LHCN-M2 (cell line): ENCODE measurements at places on chromosomes 2 and 18. TPM values are rescaled to one million over a fixed set of nuclear protein-coding genes. Genes with fewer than 3 reads are reported as not detected.

The SLC14A1 gene
- 0.06 and 0.34 TPM in 2 replicates for total RNA-seq

The RIT2 gene
- total RNA-seq: not detected in 2 replicates

DNA sequence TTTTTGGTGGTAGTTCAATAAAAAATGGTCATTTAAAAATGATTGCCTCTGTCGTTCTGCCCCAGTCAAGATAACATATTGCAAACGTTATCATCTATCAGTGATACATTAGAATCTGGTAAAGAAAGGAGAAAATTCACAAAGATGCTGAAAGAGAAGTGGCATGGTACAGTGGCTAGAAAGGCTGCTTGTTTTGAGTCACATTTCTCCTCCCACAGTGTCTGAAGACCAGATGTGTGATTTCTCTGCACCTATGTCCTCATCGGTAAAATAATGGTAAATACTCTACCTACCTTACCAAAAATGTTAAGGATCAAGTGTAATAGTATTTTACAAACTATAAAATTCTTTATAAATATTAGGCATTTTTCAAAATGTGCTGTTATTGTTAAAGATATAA, 76.1 kb upstream of the NOSTRIN start:
- no peak for DNase-seq

The FSHR gene
- total RNA-seq: not detected in 2 replicates

DNA sequence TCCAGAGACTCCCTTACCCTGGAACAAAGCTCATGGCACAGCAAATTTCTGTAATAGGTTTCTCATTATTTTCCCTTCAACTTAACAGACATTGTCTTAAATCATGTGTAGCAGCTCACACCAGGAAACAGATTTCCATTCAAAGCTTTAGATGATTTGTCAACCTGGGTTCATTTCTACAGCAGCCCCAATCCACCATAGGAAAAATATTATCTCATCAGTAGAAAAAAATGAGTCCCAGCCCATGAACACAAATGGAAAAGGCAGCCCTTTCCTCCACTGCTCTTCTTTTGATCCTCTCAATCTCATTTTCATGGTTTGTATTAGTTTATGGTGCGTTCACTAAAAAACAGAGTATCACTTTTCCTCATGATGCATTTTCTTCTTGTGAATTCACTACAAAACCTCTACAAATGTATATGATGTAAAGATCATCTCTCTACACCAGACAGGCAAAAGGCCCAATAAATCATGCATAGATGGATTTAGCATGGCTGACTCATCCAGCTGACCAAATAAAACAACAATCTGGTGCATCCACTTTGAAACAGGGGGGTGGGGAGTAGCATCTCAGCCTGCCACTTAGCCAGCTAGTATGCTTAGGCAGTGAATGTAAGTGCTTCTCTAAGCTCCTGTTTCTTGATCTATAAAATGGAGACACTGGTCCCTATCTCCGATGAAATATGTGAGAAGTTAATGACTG, 78.6 kb downstream of the SATB2 start:
- DNase-seq: peak; percentile 83

- DNase-seq: no peak
Observed at GRCh38 chr2:39735648-39736047, 43.4 kb downstream of the THUMPD2 start.

- no peak for DNase-seq
Observed at GRCh38 chr2:102110171-102110570, 32.4 kb upstream of the IL1R1 start.

GRCh38 chr18:34083910-34084535, 140.7 kb downstream of the NOL4 start:
- DNase-seq: no peak

GRCh38 chr2:118089139-118089800, 999 bp downstream of the INSIG2 start:
- DNase-seq: peak; percentile 74

- peak; percentile 73 for DNase-seq
Observed at GRCh38 chr2:226440127-226440918, 359.3 kb downstream of the IRS1 start.

The KCTD18 gene
- total RNA-seq: 19.6 and 22.5 TPM in 2 replicates

The NAT8 gene
- total RNA-seq: not detected in 2 replicates

DNA sequence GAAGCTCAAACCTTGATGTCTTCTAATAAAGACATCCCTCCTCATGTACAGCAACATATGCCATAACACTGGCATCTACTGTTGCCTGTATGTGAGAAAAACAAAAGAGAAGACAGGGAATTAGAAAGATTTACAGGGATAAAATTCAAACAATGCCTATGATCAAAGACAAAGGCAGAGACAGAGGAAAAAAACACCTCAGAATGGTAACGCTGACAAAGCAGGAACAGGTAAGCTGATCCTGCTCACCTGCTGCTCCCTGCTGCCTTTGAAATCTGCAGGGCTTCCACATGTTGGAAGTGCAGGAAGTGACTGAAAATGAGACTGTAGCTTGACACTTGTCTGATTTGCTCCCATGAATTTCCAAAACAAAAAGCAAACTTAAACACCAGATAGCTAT, 90.2 kb upstream of the DNAJC10 start:
- DNase-seq: no peak

The CACNB4 gene
- 0.11 and 0.32 TPM in 2 replicates for total RNA-seq

DNA sequence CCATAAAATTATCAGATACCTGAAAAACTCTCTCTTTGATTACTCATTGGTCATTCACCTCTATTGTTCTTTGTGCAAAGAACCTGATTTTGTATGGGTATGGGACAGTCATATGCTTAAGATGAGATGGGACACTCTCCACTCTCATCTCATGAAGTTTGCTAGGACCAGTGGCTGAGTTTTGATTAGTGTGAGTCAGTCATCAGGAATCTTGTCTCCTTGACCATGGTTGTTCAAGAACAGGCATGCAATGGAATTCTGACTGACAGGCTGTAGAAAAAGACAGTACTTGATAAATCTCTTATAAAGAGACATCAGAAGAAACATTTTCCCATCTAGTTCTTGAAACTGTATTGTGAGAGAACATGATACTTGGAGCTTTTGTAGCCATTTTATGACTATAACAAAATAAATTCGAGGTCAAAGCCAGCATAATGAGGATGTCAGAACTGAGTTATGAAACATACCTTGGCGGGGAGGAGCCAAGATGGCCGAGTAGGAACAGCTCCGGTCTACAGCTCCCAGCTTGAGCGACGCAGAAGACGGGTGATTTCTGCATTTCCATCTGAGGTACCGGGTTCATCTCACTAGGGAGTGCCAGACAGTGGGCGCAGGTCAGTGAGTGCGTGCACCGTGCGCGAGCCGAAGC, 367.0 kb downstream of the NR4A2 start:
- DNase-seq: no peak

- DNase-seq: no peak
Observed at GRCh38 chr2:39932198-39932597, 153.1 kb upstream of the THUMPD2 start.

The SCN7A gene
- 0.06 TPM in 1 of 2 replicates, not detected in the other for total RNA-seq

DNA sequence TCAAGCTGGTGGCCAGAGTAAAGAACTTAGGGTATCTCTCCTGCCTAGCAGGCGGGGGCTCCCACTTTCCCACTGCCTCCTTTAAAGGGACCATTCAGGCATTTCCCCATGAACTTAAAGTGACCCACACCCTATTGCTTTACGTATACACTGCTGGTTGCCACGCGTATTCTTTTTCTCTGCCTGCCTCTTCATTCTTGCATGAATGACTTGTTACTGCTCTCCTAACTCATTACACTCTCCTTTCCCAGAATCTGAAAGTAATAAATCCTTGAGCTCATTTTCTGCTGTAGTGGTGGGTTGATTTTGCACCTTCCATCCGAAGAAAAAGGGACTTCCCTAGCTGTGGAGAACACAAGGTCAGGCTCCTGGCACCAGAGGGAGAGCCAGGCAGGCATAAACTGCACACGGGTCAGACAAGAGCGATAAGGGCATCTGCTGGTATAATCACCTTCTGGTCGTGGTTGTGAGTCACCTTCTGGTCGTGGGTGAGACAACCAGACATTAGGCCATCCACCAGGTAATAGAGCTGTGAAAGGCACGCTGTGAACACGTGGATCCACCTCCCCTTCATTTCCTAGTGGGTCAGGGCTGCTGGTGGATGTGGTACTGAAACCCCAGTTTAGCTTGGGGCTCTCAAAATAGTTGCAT, 950.3 kb downstream of the SOCS6 start:
- DNase-seq: no peak

- peak; percentile 98 for DNase-seq
Observed at GRCh38 chr2:29528891-29529520, 392.4 kb downstream of the ALK start.

GRCh38 chr18:33201509-33201926, 239.0 kb downstream of the CCDC178 start:
- DNase-seq: peak; percentile 3

DNA sequence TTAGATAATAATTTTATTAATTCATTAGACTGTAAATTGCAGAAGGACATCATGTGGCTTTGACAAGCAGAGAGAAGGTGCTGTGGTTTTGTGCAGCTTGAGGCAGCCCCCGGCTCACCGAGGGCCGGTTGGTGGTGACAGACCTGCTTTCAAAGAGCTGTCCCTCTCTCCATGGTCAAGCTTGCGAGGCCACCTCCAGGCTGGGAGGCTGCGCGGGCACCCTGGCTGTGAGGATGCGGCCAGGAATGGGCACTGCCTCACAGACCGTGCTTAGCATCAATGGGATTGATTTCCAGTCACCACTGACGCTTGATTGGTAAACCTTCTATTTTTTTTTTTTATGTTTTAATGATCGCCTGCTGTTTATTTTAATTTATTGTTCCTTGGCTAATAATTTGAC, 690.9 kb downstream of the GALR1 start:
- DNase-seq: no peak

The SERPINB10 gene
- not detected in 2 replicates for total RNA-seq

- no peak for DNase-seq
Observed at GRCh38 chr2:197846777-197847176, 42.4 kb downstream of the PLCL1 start.

GRCh38 chr2:213848631-213849030, 562.2 kb upstream of the VWC2L start:
- peak; percentile 67 for DNase-seq

DNA sequence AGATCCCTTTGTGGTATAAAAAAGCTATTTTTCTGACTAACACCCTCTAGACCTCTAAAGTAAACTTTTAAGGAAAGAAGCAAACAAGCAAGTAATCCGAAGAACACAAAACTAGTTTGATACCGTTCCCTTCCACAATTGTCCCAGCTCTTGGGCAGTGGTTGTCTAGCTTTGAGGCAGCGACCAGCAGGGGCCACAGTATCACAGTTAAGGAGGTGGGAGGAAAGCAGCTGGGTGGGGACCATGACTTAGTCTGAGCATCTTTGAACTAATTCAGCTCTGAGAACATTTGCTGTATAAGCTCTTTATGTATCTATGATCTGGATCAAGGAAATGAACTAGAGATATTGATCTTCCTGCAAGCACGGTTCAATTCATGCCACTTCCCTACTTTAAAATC, 51.0 kb downstream of the SF3B1 start:
- no peak for DNase-seq

GRCh38 chr18:56112013-56112749, 524.2 kb upstream of the TCF4 start:
- DNase-seq: peak; percentile 41

DNA sequence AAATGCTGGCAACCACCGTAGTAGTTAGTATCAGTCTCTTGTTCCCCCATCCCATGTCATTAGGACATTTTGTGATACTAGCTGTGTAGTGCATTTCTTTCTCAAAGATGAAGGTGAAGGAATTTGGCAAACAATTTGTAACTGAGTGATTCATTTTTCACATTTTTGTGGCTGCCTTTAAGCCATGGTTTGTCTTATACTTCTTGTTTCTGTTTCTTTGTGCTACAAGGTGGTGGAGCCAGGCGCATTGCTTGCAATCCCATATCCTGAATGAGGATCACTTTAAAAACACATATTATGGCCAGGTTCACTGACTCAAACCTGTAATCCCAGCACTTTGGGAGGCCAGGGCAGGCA, 40.6 kb downstream of the GPD2 start:
- DNase-seq: peak; percentile 81

The ALPP gene
- not detected in 2 replicates for total RNA-seq

DNA sequence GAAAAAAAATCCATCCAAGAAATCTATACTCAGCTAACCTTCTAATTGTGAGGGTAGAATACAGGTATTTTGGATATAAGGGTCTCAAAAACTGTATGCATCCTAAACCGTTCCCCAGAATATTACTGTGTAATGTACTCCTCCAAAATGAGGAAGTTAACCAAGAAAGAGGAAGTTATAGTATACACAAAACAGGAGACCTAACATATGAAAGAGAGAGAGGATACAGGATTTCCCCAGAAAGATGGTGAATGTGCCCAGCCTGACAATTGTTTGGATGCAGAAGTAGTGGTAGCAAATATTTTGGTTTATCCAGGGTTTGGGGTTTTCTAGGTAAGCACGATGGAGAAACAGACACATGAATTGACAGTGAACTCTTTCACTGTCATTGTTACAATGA, 50.6 kb downstream of the GALNT3 start:
- no peak for DNase-seq

The SMYD5 gene
- 25.2 and 28.5 TPM in 2 replicates for total RNA-seq

The SERPINB11 gene
- not detected in 2 replicates for total RNA-seq

- DNase-seq: no peak
Observed at GRCh38 chr2:181589779-181590178, 67.1 kb downstream of the CERKL start.

The HOXD9 gene
- total RNA-seq: 0.06 TPM in 1 of 2 replicates, not detected in the other

DNA sequence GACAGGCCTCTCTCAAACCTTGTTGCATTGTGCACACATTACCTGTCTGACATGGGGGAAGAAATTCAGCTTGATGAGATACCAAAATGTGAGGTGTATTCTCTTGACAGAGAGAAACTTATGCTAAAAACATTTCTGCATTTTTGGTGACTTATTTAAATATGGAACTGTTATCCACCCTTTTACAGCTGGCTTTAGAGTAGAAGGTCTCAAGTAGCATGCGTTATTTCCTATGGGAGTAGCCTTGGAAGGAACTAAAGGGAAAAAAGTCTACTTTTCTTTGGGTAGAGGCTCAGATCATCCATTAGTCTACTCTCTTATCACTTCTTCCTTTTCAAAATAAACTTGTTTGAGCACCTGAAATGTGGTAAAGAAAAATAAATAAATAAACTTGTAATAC, 56.5 kb upstream of the TWSG1 start:
- DNase-seq: no peak

- no peak for DNase-seq
Observed at GRCh38 chr2:217195658-217196446, 336.0 kb upstream of the TNP1 start.

DNA sequence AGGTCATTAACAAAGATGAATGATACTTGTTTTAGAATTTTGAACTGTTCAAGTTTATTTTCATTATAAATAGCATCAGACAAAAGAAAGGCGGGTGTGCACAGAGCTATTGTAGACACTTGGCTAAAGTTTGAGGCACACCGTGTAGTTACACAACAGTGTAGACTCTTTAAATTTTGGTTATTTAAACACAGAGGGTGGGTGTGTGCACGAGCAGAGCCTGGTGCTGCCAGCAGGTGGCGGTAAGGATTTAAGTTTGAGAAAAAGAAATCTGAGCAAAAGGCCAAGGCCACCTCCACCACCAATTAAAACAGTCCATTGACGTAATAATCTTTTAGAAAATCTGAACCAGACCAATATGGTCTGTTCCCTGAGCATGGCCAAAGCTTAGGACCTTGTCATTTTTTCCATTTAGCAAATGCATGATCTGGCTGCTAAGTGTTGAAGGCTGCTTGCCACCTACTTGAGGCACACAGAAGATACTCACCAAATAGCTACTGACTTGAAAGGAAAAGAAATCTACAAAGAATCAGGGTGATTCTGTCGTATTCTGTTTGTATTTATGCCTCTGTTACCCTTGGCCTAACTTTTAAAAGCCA, 14.3 kb downstream of the COPS7B start:
- DNase-seq: peak; percentile 24

GRCh38 chr2:118202707-118203303, 114.5 kb downstream of the INSIG2 start:
- peak; percentile 22 for DNase-seq

- DNase-seq: peak; percentile 54
Observed at GRCh38 chr2:234753701-234754100, 198.1 kb upstream of the SH3BP4 start.

The REG3G gene
- not detected in 2 replicates for total RNA-seq

The FEV gene
- total RNA-seq: not detected in 2 replicates
